Sigmoid colon (tissue), 7 donors: ENCODE measurements at places on chromosomes 3 and 15. TPM values are rescaled to one million over a fixed set of nuclear protein-coding genes. Genes with fewer than 3 reads are reported as not detected.
A peak's percentile ranks its signal among the peaks of the same experiment; 100 is the strongest.

Gene TMEM45A
- total RNA-seq = 12.2 TPM

Gene TGM5
- total RNA-seq = not detected

Gene ADCY5
- total RNA-seq = 48.9 TPM

- DNase-seq = peak; percentile 82
Measured at GRCh38 chr3:10173926-10174435, 9.3 kb downstream of the IRAK2 start.

GRCh38 chr3:98564282-98565005, 29.0 kb downstream of the CPOX start:
- DNase-seq = no peak

Gene IL17RE
- 2.5 TPM for total RNA-seq

DNA sequence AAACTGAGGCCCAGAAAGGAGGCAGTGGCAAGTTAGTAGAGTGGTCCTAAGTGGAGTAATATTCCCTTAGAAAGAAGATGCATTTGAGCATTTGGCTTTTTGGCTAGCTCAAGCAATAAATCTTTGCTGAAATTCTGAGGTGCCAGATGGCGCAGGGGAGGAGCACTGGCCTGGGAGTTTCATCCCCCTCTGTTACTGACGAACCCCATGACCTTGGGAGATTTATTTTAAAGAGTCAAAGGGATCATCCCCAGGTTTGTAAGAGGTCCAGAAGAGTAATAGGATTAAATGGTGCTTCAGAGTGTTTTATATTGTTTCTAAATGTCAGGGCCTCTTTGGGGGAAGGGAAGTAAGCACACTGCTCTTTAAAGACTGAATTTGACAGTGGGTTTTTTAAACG, 85.1 kb upstream of the PIAS1 start:
- DNase-seq = no peak

DNA sequence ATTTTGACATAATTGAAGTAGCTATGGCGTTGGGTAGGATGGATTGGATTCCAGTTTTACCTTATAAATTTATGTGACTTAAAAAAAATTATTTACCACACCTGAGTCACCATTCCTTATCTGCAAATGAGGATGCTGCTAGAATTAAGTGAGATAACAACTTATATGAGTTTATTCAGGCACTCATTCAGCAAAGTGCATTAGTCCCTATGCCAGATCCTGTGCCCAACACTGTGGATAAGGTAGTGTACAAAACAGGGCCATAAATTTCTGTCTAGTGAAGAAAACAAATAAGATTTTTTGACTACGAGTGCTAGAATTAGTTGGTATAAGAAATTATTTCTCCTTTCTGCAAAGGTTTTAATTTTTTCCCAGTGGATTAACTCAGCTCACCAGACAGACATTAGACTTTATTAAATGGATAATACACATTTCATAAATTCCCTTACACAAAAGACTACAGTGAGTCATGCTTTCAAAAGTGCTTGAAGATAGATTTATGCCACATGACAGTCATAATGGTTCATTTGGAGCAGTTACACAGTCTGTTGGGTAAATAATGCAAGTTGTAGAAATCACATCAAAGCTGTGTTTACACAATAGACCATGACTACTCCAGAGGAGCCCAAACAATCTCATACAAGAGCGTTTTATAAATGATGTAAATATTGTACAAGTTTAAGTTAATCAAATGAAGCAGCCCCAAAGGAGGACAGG, 129.9 kb upstream of the TGFBR2 start:
- no peak for DNase-seq

Gene CLEC3B
- total RNA-seq = 58.9 TPM

Gene NMNAT3
- 24.6 TPM for total RNA-seq

Gene PLXNA1
- 8.2 TPM for total RNA-seq

DNA sequence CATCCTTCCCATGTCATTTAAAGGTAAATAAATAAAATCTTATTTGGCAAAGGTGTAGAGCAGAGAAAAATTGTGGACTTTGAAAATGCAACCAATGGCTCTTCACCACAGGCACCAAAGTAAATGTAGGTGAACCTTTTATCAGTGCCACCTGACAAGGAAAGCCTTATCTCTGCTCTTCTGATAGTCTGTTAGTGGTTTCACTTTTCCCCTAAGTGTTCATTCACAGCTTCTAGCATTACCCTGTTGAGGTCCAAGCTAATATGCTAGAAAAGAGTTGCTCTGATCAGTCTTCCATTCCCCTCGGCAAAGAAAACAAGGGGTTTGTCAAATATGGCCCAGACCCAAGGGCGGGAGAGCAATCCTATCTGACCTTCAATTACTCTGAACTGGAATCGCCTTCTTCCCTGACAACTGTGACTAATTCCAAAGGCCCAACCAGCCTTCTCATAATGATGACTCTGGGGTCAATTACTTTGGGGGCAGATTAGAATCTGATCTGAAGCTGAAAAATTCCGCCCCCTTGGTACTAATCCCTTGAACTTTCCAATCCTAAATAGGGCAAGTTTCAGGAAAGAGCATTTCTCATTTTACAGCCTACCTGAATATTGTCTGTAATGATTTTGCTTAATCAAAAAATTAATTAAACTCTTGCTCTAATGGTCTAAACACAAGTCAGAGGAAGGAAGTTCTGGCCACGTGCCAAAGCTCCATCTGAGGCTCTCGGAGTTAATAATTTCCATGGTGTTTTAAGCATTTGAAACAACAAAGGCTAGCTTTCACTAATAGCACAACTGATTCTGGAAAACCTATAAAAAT, 52.4 kb downstream of the SETMAR start:
- no peak for DNase-seq

- peak; percentile 65 for DNase-seq
Measured at GRCh38 chr3:183254487-183255347, 1.7 kb downstream of the B3GNT5 start.

Gene CNTN3
- total RNA-seq = 4.1 TPM

Gene SLC9C1
- not detected for total RNA-seq

- peak; percentile 98 for DNase-seq
Measured at GRCh38 chr3:195154793-195155535, 116.0 kb downstream of the XXYLT1 start.

Gene TEX55
- not detected for total RNA-seq

Gene ECE2
- total RNA-seq = 2.9 TPM

GRCh38 chr15:60616147-60616546, 137.2 kb upstream of the ICE2 start:
- no peak for DNase-seq

DNA sequence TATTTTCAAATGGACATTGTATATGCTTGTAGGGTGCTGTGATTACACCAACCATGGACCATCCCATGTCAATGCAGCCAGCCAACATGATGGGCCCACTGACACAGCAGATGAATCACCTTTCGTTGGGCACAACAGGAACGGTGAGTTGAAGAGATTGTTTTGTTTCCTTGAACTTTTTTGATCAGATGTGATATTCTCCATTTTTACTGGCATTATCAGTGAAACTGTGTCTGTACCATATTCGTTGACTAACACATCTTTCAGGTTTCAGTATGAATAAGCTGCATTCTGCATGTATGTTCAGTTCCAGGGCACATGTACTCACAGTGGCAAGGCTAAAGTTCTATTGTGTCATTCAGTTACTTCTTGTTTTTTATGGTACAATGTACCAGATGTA, 655.2 kb downstream of the RBMS3 start:
- no peak for DNase-seq

Gene FRG2C
- not detected for total RNA-seq

Gene CATSPER2
- 6.9 TPM for total RNA-seq

DNA sequence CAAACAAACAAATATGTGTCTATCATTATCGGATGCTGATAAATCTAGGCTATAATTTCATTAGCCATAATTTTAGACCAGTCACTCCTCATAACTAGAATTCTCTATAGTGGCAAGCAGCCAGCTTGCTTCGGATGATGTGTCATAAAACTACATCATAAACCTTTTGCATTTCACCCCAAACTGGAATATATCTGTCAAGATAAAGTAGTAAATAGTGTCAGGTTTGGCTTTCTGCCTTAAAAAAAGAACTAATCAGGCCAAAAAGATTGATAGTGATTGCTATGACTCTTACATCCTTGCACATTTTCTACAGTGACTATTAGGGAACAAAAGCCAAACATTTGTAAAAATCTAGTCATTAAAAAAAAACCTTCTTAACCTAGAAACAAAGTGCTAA, 51.0 kb downstream of the DPPA2 start:
- no peak for DNase-seq

DNA sequence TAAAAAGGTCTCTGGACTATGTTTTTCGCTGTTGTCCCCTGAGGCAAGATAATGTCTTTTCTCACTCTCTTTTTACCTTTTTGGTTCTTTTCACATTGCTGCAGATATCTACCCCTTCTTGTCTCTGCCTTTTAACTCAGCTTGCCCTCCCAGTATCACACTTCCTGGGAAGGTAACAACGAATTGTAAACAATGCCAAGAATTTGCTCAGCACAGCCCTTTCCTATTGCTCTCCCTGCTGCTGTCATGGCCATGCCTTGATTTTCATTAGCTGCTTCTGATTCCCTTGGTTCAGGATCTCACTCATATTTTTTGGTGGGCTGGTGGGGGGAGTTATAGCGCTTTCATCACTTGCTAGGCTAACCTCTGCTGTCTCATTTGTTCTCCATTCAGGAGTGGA, 123.1 kb upstream of the DPH6 start:
- no peak for DNase-seq

Gene LRRC31
- total RNA-seq = not detected
